ENCODE measurements at places on chromosomes 2 and 18.

GRCh38 chr2:207167099-207167923, 1.6 kb upstream of the KLF7 start:
- no peak for DNase-seq

GRCh38 chr2:139684286-139684860, 904.2 kb upstream of the NXPH2 start:
- DNase-seq = no peak

DNA sequence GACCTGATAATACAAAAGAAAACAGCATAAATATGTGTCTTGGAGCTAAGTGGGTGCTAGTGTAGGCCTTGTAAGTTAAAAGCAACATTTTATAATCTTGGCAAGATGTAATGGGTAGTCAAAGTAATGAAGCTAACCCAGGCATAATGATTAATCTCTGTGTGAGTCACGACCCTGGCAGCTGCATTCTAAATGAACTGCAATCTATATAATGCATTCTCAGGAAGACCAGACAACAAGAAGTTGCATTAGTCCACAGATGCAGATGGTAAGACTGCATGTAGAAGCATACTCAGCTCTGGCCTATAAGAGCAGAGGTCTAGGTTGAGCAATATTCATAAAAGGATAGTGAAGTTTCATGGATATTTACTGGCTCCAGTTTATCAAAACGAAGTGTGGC, 85.6 kb upstream of the ETAA1 start:
- no peak for DNase-seq

- DNase-seq = no peak
Observed at GRCh38 chr2:237894986-237895543, 35.6 kb downstream of the RAMP1 start.

DNA sequence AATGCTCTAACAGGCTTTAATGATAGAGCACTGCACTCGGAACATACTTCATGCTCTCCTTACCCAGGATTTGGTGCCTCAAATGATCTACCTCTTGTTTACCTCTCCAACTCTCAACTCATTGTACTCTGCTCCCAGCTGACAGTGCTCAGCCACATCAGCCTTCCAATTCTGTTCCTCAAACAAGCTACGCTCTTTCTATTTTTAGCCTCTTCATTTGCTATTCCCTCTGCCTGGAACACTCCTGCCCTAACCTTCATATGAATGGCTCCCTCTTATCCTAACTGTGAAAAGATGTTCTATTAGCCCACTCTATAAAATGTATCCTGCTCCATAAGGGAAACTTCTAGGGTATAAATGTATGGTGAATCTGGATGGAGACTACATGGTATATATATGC, 42.5 kb downstream of the PIGN start:
- DNase-seq = no peak
